ENCODE measurements at places on chromosomes 7 and 10.

DNA sequence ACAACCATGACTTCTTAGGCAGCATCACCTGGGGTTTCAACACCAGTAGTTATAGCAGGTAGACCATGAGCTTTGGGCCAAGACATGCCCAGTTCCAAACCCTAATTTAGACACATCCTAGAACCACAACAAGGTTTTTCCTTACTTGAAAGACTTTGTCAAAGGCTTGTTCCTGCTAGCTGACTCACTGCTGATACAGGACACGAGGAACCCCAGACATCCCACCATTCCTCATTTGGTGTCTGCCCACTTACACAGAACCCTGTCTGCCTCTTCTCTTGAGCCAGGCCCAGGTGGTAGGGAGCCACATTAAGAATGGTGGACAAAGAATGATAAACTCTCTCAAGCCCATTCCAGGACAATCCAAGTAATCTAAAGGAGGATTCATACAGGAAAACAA, 109.0 kb downstream of the CCDC71L start:
- DNase-seq = no peak

GRCh38 chr7:46945328-46945727, 636.6 kb downstream of the TNS3 start:
- no peak for DNase-seq

DNA sequence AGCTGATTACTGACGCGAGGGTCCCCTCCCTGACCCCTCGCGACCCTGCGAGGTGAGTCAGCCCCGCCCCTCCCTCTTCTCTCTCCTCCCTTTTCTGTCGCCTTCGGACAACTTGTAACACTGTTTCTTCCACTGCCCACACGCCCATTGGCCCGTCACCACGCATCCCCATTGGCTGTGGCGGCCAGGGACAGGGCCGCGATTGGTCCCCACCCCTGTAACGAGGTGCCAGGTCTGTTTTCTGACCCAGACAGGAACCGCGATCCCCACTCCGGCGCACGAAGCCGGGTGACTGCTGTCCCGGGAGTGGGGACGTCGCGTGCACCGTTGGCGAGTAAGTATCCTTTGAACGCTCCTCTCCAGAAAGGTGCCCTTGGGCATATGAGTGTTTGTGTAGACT, at the start of gene STRA8:
Gene STRA8, plus strand, starts transcription at position 269 of the 400 bp plus-strand sequence. CDS start 6,687 bp downstream, outside the sequence.
- no peak for DNase-seq

DNA sequence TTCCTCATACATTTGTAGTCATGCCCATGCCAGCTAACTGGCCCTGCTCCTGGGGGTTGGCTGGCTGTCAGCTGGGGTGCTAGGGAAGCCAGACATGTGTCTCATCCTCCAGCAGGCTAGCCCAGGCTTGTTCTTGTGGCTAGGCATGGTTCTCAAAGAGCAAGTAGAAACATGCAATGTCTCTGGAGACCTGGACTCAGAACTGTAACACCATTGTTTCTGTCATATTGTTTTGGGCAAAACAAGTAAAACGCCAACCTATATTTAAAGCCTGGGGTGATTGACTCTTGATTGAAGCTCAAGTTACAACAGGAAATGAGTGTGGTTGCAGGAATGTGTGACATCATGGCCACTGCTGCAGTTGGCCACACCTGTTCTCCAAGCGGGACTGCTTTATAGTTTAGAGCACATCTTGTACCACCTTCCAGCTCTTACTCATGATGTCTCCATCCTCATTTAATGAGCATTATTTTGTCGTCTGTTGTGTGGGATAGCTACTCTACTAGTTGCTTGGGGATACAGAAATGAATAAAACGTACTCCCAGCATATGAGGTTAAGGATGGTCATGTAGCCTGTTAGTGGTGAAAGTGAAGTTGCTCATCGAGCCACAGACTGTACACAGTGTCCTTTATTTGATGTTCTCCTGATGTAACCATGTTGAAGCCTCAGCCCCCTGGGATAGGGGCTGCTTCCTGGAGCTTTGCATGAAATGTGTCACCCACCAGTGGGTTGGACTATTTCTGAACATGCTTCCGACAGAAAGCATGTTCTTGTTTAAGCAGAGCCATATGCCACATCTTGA, 168.4 kb downstream of the SORCS3 start:
- no peak for DNase-seq

GRCh38 chr7:33193308-33193864, 64.0 kb downstream of the BBS9 start:
- no peak for DNase-seq

- DNase-seq = no peak
These were observed 366.6 kb downstream of the EXOC4 start for GRCh38 chr7:133619491-133619890.

Measured in right cardiac atrium (tissue), 5 donors.